ENCODE measurements at places on chromosomes 2 and 18.

DNA sequence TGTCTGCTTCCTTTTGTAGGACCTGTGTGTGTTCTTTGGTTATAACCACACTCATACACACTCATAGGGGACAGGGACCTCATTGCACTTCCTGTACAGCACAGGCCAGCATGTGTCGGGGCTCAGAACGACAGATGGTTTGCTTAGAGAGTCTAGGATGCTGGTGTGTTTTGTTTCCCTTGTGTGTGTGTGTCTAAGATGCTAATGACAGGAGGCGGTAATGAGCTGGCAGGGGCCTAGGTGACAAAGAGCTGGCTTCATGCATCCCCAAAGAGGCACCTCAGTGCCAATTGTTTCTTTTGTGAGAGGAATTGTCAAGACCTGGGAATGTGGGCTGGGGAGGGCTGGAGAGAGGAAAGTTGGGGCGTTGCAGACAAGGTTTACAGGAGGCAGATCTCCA is 66.6 kb downstream of the CELF4 start:
- no peaks in the 10 kb centered on the region for H3K36me3 ChIP-seq
- H3K27ac ChIP-seq: no peak overlapping the region
- no peaks in the 10 kb centered on the region for H3K4me1 ChIP-seq
- no peaks in the 10 kb centered on the region for H3K27me3 ChIP-seq
- no peak overlapping the region for H3K4me3 ChIP-seq
- no peak for DNase-seq

DNA sequence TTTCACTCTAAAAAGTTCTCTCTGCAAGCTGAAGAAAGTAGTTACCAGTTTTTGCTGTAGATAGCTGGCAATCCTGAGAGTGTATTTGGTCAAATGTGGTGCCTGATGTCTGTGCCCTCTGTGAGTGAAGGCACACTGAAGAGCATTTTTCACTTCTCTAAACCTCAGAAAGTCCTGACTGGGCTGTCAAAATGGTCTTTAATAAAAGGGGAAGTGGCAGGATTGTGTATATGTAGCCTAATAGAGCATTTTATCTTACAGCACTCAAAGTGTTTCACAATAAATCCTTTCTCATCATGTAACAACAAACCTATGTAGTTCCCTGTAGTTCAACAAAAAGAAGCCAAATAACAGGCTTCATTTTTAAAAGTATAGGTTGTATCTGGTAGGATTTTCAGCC is 1552.3 kb upstream of the SLC39A10 start:
- no peak overlapping the region for H3K27ac ChIP-seq
- H3K4me1 ChIP-seq: no peaks in the 10 kb centered on the region
- no peak overlapping the region for H3K4me3 ChIP-seq
- no peaks in the 10 kb centered on the region for H3K36me3 ChIP-seq

DNA sequence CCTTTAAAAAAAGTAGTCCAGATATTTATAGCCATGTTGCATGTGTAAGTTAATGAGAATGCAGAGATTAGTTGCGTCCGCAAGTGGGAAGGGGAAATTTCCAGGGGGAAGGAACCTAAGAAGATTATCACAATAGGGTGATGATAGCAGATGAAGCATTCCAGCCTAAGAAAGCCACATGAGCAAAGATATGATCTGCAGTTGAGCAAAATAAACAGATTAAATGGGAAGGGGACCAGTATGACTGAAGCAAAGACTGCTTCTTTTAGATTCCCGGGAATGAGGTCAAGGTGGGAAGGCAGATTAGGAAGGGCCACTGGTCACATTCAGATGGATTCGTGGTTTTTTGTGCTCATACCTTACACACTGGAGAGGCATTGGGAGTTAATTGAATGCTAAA is 154.6 kb upstream of the CDH2 start:
- no peak overlapping the region for H3K27ac ChIP-seq
- no peak for DNase-seq
- H3K4me3 ChIP-seq: no peak overlapping the region
- H3K36me3 ChIP-seq: no peaks in the 10 kb centered on the region

DNA sequence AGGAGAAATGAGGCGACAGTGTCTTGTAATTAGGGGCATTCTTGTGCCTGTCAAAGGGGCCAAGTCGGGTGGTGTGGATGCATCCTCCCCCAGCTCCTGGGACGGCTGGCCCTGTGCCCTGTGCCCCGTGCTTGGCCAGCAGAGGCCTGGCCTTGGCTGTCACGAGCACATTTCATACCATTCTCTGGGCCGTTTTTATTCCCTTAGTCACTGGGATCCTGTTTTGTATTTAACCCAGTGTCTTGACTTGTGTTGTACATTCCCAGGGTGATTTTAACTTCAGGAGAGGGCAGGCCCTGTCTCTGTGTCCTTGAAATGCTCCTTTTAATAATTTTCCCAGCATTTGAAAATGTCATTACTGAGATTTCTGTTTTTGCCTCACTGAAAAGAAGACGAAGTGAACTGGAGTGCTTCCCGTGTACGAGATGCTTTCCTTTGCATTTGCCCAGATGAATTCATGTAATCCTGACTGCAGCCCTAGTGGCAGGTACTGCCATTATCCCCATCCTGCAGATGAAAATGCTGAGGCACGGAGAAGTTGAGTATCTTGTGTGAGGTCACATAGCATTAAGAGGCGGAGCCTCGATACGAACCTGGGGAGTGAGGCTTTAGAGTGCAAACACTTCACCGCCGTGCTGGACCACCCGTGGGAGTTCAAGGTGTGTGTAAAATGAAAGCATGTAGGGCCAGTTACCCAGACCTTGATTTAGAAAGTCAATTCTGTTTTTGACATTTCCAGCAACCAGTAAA is 57.0 kb downstream of the SH3RF3 start:
- peak overlapping the region; percentile 7 for H3K4me3 ChIP-seq
- H3K27me3 ChIP-seq: no peaks in the 10 kb centered on the region
- peak overlapping the region; percentile 17 for H3K27ac ChIP-seq

- H3K4me3 ChIP-seq: no peak overlapping the region
- no peak overlapping the region for H3K27ac ChIP-seq
- H3K27me3 ChIP-seq: no peaks in the 10 kb centered on the region
- H3K36me3 ChIP-seq: no peaks in the 10 kb centered on the region
- H3K4me1 ChIP-seq: no peaks in the 10 kb centered on the region
- DNase-seq: no peak
These were observed 227.6 kb upstream of the HNRNPA3 start for GRCh38 chr2:176984987-176985386.

- DNase-seq: no peak
- H3K4me3 ChIP-seq: no peak overlapping the region
- no peaks in the 10 kb centered on the region for H3K4me1 ChIP-seq
These were observed 141.5 kb downstream of the SPHKAP start for GRCh38 chr2:228039752-228040534.

GRCh38 chr2:233756429-233757081 is 3.5 kb upstream of the UGT1A1 start:
- no peak overlapping the region for H3K4me3 ChIP-seq
- no peaks in the 10 kb centered on the region for H3K27me3 ChIP-seq
- no peaks in the 10 kb centered on the region for H3K36me3 ChIP-seq
- DNase-seq: no peak

DNA sequence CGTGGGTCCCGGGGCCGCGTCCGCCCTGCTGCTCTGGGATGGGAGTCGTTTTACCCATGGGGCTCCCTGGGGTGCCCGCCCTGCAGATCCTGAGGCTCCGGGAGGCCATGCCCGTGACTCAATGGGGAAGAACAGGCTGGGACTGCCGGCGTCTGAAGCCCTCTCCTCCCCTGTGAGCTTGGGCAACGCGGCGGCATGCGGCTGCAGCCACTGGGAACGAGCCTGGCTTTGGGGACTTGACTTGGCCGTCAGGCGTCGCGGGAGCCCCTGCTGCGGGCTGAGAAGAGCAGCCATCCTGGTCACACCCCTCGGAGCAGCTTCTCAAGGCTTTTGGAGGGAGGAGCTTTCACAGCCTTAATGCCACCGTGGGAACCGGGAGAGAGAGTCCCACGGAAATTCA is 126.9 kb upstream of the CTDP1 start:
- H3K4me1 ChIP-seq: no peaks in the 10 kb centered on the region
- DNase-seq: no peak
- H3K27ac ChIP-seq: no peak overlapping the region
- H3K36me3 ChIP-seq: no peaks in the 10 kb centered on the region
- H3K4me3 ChIP-seq: no peak overlapping the region

GRCh38 chr2:198044777-198045176 is 240.4 kb downstream of the PLCL1 start:
- no peak overlapping the region for H3K27ac ChIP-seq
- no peaks in the 10 kb centered on the region for H3K27me3 ChIP-seq
- DNase-seq: no peak

DNA sequence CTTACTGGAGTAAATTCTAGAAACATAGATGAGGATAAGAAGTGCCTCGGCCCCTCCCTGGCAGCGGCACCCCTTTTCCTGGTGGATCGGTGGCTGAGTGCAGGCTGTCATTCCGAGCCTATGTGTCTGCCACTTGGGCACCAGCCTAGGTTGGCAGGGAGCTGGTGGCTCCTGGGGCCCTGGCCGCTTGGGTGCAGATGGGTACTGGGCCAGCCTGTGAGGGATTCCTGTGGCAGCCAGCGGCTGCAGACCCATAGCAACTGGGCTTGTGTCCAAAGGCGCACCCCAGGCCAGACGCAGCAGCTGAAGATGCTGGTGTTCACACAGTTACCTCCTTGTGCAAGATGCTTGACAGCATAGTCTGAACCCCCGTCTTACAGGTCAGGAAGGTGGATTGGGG is 2.8 kb downstream of the SNORC start:
- H3K4me1 ChIP-seq: peaks cover 18% of the 10 kb centered on the region
- no peak overlapping the region for H3K4me3 ChIP-seq
- H3K27ac ChIP-seq: no peak overlapping the region

GRCh38 chr2:233119806-233120205 is 59.7 kb downstream of the INPP5D start:
- peaks cover 24% of the 10 kb centered on the region for H3K27me3 ChIP-seq
- no peak overlapping the region for H3K4me3 ChIP-seq
- no peak for DNase-seq

DNA sequence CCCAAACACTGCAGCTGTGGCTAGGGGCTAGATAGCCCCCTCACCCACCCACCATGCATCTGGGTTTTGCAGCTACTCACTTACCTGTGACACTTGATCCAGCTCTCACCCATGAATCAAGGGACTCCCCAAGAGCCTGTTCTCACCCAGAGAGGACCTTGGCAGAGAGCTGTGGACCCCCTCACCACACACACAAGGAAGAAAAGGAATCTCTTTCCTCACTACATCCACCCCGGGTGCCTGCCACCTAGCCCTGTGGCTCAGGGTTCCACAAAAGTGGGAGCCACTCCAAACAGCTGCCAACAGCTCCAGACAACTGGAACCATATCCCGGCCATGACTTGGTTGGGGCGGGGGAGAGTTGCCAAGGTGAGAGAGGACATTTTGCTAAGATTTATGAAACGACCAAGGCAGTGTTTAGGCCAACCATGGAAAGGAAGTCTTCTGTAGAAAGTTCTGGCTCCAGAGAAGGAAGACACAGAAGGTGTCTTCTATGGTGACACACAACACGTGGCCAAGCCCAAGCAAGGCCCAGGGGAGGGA is 522.1 kb upstream of the RAB6C start:
- H3K27ac ChIP-seq: no peak overlapping the region
- H3K4me1 ChIP-seq: no peaks in the 10 kb centered on the region
- H3K36me3 ChIP-seq: no peaks in the 10 kb centered on the region
- no peak for DNase-seq
- H3K4me3 ChIP-seq: no peak overlapping the region
- no peaks in the 10 kb centered on the region for H3K27me3 ChIP-seq

- H3K27ac ChIP-seq: no peak overlapping the region
- peaks cover 43% of the 10 kb centered on the region for H3K27me3 ChIP-seq
- H3K4me3 ChIP-seq: no peak overlapping the region
- no peaks in the 10 kb centered on the region for H3K36me3 ChIP-seq
- peaks cover 11% of the 10 kb centered on the region for H3K4me1 ChIP-seq
- DNase-seq: peak; percentile 16
These were observed 1.6 kb downstream of the ST8SIA3 start for GRCh38 chr18:57353940-57354461.

DNA sequence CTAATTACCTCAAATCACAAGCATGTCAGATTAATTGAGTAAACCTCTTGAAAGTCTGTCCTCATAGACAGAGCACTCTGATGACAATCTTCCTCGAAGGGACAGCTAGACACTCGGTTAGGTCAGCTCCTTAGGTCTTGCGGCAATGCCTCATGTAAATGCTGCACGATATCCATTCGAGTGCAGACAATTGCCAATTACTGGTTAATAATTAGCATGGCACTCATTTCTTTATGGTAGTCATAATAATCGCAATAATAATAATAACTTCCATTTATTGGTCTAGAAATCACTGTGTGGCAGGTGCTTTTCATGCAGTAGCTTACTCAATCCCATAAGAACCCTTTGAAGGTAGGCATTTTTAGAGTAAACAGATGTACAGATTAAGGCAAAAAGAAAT is 44.7 kb upstream of the DSC1 start:
- no peaks in the 10 kb centered on the region for H3K27me3 ChIP-seq
- H3K4me3 ChIP-seq: no peak overlapping the region
- H3K27ac ChIP-seq: no peak overlapping the region
- no peak for DNase-seq

- no peak overlapping the region for H3K27ac ChIP-seq
- DNase-seq: no peak
- no peak overlapping the region for H3K4me3 ChIP-seq
- no peaks in the 10 kb centered on the region for H3K4me1 ChIP-seq
- no peaks in the 10 kb centered on the region for H3K36me3 ChIP-seq
These were observed 9.5 kb upstream of the SCN1A start for GRCh38 chr2:166137331-166137730.
